GM23248 (cell line): ENCODE measurements at places on chromosomes 1 and 21. TPM values are rescaled to one million over a fixed set of nuclear protein-coding genes. Genes with fewer than 3 reads are reported as not detected.

The C4BPA gene
- not detected in 2 replicates for total RNA-seq

The ATP5PO gene
- total RNA-seq: 91.4 and 122 TPM in 2 replicates

GRCh38 chr1:203454986-203455471 lies 20.6 kb upstream of the PRELP start:
- H3K27me3 ChIP-seq: no peaks in the 10 kb centered on the region
- H3K4me3 ChIP-seq: no peak overlapping the region
- no peak overlapping the region for H3K27ac ChIP-seq
- DNase-seq: no peak
- peaks cover 16% of the 10 kb centered on the region for H3K4me1 ChIP-seq

DNA sequence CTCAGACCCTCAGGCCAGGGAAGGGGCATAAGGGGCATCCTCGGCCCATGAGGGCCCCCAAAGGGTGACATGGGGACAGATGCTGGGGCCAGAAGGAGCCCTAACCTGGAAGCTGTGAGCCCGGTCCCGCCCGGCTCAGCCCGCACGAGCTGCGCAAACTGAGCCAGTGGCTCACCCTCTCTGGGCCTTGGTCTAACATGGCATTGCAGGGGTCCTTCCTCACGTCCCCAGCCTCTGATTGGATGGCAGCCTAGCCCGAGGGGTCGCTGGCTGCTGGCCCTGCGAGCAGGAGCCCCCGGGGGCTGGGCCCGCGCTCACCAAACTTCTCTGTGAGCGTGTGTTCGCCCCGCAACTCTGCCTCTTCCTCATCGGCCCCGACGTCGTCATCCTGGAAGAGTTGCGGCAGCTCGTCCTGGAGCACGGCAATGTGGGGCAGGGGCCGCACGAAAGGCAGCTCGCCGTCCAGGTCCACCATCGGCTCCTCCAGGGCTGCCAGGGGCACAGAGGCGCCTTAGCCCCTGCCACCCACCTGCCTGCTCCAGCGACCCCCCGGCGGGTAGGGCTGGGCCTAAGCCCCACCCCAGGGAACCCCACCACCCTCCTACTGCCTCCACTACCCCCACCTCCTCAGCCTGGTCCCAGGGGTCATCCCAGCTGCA lies 54.4 kb downstream of the ARHGEF16 start:
- no peak for DNase-seq
- H3K4me1 ChIP-seq: peaks cover 12% of the 10 kb centered on the region
- H3K36me3 ChIP-seq: no peaks in the 10 kb centered on the region
- no peaks in the 10 kb centered on the region for H3K27me3 ChIP-seq

- H3K27ac ChIP-seq: no peak overlapping the region
- H3K36me3 ChIP-seq: no peaks in the 10 kb centered on the region
- DNase-seq: no peak
- H3K4me1 ChIP-seq: no peaks in the 10 kb centered on the region
Measured at GRCh38 chr1:73789965-73790364, 408.0 kb downstream of the LRRIQ3 start.

DNA sequence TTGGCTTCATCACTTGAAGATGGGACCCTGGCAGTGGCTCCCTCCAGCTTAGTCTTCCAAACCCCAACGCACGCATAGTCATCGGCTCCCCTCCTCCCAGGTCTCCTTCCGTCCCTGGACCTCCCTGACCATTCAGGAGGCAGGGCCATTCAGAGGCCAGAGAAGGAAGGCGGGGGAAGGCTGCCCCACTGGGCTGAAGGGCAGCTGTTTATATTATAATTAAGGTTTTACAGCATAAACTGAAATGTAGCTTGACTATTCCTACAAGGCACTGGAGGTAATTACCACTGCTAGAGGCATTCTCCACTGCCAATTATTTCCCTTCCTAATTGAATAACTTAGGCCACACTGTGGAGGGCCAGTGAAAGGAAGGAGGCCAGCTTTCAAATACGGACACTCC lies 170.6 kb upstream of the PROX1 start:
- H3K27me3 ChIP-seq: no peaks in the 10 kb centered on the region
- no peak overlapping the region for H3K4me3 ChIP-seq
- DNase-seq: no peak
- H3K27ac ChIP-seq: no peak overlapping the region
- no peaks in the 10 kb centered on the region for H3K36me3 ChIP-seq

- no peak overlapping the region for H3K27ac ChIP-seq
- no peak for DNase-seq
- H3K4me1 ChIP-seq: peaks cover 7% of the 10 kb centered on the region
- peaks cover 2% of the 10 kb centered on the region for H3K36me3 ChIP-seq
Measured at GRCh38 chr1:161763522-161764098, 2.5 kb upstream of the ATF6 start.

DNA sequence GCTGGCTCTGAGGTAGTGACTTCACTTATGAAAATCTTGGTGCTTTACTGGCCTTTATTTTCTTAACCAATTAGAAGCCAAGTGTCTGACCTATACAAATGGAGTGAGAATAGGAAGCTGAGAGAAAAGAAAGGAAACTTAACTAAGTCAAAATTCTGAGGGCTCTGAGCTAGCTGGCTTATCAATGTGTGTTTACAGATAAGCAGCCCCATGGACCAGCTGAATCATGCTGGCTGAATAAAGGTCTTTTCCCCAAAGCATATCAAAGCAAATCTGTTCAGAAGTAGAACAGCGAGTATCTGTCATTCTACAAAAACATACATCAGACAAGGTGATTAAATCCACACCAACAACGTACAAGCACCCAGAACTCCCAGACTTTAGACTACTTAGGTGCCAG lies 117.2 kb downstream of the BRINP2 start:
- H3K27ac ChIP-seq: no peak overlapping the region
- no peaks in the 10 kb centered on the region for H3K36me3 ChIP-seq
- no peaks in the 10 kb centered on the region for H3K27me3 ChIP-seq
- no peaks in the 10 kb centered on the region for H3K4me1 ChIP-seq
- H3K4me3 ChIP-seq: no peak overlapping the region
- no peak for DNase-seq

GRCh38 chr1:81007024-81007423 lies 793.7 kb upstream of the ADGRL2 start:
- no peaks in the 10 kb centered on the region for H3K27me3 ChIP-seq
- no peaks in the 10 kb centered on the region for H3K4me1 ChIP-seq
- H3K36me3 ChIP-seq: no peaks in the 10 kb centered on the region
- H3K27ac ChIP-seq: no peak overlapping the region
- H3K4me3 ChIP-seq: no peak overlapping the region

DNA sequence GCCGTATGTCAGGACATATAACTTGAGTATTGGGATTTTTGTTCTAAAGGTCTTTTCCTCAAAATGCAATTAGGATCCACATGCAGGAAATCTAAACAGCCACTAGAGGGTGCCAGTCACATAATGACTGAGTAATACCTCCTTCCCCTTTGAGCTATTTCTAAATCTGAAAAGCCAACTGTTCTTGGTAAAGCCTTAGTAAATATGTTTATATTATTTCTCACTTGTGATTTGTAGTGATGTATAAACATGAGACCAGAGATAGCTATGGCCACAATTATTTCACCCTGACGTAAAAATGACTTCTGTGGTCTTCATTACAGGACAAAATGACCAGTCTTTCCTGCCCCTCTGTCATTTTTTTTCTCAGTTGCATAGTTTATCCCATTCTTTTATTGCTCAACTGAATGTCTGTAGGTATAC lies 41.0 kb upstream of the DR1 start:
- peak; percentile 80 for DNase-seq
- H3K27me3 ChIP-seq: no peaks in the 10 kb centered on the region
- no peaks in the 10 kb centered on the region for H3K36me3 ChIP-seq
- no peak overlapping the region for H3K4me3 ChIP-seq
- no peaks in the 10 kb centered on the region for H3K4me1 ChIP-seq

DNA sequence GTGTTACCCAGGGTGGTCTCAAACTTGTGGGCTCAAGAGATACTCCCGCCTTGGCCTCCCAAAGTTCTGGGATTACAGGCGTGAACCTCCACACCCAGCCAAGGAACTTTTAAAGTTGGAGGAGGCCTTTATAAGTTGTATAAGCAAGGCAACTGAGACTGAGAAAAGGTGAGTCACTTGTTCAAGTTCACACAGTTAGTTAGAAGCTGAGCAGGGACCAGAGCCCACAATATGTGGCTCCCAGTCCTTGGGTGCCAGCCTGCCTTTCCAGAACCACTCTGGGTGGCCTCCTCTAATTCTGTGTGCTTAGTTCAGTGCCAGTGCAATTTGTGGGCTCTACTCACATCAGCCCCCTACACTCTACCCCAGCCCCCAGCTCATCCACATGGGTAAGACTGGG lies 3.7 kb downstream of the RAB25 start:
- DNase-seq: peak; percentile 14
- no peaks in the 10 kb centered on the region for H3K4me1 ChIP-seq
- no peaks in the 10 kb centered on the region for H3K36me3 ChIP-seq
- H3K4me3 ChIP-seq: no peak overlapping the region
- no peak overlapping the region for H3K27ac ChIP-seq
- no peaks in the 10 kb centered on the region for H3K27me3 ChIP-seq

DNA sequence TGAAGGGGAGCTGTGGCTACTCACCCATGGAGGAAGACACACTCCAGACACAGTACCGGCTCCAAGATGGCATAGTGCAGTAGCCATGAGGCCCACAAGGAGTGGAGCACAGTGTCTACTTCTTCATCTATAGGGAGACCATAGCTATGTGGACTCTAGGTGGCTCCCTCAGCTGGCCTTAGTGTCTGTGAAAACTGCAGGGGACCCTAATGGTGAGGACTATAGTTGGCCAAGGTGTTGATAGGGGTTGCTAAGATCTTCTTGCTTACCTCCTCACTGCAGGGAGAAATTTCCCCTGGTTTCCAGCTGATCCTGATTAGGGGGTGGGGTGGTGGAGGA lies 58.9 kb downstream of the DIPK1A start:
- no peaks in the 10 kb centered on the region; the same call in 1 of the 2 replicates for H3K36me3 ChIP-seq
- no peak for DNase-seq
- H3K27me3 ChIP-seq: no peaks in the 10 kb centered on the region
- no peaks in the 10 kb centered on the region for H3K4me1 ChIP-seq
- no peak overlapping the region for H3K4me3 ChIP-seq

DNA sequence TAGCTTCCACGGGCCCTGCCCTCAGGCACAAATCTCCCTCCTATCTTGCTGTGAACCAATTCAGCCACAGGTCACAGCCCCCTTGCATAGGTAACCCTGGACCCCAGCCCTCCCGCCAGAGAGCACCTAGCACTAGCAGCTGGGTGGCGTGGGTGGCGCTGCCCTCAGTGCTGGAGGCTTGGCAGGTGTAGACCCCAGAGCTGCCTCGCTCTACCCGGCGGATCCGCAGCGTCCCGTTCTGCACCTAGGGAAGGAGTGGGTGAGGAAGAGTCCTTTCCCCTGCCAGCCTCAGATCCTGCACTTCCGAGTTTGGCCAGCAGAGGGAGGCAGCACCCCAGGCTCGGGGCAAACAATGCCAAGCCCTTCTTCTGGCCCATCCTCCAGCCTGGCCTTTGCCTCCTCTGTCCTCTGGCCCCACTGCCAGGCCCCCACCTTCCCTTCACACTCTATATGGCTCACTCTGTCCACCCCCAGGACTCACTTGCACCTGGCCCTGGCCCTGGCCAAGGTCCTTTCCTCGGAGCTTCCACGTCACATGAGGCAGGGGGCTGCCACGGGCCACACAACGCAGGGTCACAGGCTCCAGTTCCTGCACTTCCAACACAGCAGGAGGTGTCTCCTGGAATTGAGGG lies 9.0 kb downstream of the IGSF9 start:
- no peak overlapping the region for H3K27ac ChIP-seq
- peak; percentile 61 for DNase-seq
- H3K4me1 ChIP-seq: no peaks in the 10 kb centered on the region

DNA sequence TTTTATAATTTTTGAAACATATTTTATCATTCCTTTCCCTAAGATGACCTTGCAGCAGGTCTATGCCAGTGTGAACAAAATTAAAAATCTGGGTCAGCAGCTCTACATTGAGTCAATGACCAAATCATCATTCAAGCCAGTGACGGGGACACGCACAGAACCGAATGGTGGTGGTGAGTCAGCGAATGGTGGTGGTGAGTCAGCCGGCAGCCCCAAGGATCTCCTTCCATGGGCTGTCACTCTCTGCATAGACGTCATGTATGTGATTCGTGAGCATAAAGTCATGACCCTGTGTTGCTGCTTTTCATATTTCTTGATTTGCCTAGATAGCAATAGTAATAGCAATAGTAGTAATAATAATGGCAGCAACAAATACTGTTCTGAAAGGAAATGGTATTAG lies 26.3 kb downstream of the PER3 start:
- H3K36me3 ChIP-seq: peaks cover 13% of the 10 kb centered on the region; the same call in 1 of the 2 replicates
- H3K27me3 ChIP-seq: no peaks in the 10 kb centered on the region
- H3K4me1 ChIP-seq: 0 out of 2 replicates have a peak, but pooled peaks cover 7% of the 10 kb centered on the region
- no peak overlapping the region for H3K4me3 ChIP-seq

DNA sequence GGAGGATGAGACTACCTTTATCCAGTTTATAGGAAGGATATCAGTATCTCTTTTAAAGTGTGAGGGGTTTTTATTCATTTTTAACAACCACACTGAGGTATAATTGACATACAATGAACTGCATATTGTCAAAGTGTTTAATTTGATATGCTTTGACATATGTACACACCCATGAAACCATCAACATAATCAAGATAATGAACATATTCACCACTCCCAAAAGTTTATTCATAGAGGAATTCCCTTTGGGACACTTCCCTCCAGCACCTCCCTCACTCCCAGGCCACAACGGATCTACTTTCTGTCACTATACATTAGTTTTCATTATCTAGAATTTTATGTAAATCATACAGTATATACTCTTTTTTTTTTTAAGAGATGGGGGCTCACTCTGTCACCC lies 63.4 kb upstream of the MCOLN3 start:
- H3K27me3 ChIP-seq: no peaks in the 10 kb centered on the region
- no peak overlapping the region for H3K27ac ChIP-seq
- H3K4me1 ChIP-seq: 0 out of 2 replicates have a peak, but pooled peaks cover 2% of the 10 kb centered on the region

DNA sequence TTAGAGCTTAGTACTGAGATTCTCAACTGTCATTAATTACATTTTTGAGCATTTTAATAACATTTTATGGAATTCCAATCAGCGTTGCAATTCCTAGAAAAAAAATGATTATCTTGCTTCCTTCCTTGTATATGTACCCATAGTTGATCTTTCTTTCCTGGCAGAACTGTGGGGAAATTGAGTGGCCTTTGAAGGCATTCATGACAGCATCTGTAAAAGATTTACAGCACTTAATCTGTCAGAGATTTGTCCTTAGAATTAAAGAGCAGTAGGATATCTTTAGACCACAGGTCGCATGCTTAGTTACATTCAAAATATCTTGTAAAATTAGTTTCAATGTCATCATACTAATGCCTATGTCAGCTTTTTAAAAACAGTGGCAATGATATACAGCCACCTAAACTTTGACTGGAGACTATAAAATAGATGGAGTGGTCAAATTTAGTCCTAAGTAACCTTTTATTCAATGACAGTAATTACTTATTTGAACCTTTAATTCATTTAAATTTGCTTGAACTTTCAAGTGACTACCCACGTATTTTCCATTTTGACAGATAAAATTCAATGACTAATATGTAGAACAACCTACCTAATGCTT lies 692.0 kb downstream of the NCAM2 start:
- DNase-seq: no peak
- no peaks in the 10 kb centered on the region for H3K36me3 ChIP-seq
- no peaks in the 10 kb centered on the region for H3K27me3 ChIP-seq
- H3K4me3 ChIP-seq: no peak overlapping the region
